ENCODE measurements at places on chromosomes 1 and 21. TPM values are rescaled to one million over a fixed set of nuclear protein-coding genes. Genes with fewer than 3 reads are reported as not detected.

DNA sequence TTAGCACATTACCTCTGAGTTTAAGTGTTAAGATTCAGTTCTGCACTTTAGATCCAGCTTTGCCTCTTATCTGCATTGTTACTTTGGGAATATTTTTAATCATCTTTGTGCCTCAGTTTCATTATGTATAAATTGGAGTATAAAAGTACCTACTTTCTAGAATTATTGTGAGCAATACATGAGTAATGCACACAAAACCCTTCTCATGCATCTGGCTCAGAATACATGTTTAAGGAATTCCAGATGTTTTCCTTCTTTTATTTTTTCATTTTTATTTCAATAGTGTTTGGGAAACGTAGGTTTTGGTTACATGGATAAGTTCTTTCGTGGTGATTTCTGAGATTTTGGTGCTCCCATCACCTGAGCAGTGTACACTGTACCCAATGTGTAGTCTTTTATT lies 14.2 kb downstream of the C8A start:
- DNase-seq: no peak

- no peak for DNase-seq
Observed at GRCh38 chr21:22791376-22791775, 1793.2 kb downstream of the NCAM2 start.

DNA sequence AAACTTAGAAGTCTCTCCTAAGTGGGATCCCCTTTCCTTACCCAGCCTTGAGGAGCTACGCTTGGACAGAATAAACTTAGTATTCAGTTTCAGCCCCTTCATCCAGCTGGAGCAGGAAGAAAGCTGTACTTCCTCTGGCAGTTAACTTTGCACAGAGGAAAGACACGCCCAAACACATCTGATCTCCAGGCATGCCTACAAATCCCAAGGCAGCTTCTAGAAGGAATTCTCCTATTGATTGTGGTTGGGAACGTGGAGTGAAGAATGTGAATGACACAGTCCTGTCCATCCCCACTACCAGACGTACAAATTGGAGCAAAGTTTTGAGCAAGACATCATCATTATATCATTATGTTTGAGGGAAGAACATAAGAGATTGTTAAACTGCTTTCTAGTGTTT lies 6.6 kb upstream of the AK4 start:
- peak; percentile 16 for DNase-seq

- DNase-seq: no peak
Observed at GRCh38 chr1:1929639-1930545, 10.8 kb upstream of the TMEM52 start.

- DNase-seq: peak; percentile 39
Observed at GRCh38 chr1:11736746-11737639, 1.1 kb downstream of the AGTRAP start.

DNA sequence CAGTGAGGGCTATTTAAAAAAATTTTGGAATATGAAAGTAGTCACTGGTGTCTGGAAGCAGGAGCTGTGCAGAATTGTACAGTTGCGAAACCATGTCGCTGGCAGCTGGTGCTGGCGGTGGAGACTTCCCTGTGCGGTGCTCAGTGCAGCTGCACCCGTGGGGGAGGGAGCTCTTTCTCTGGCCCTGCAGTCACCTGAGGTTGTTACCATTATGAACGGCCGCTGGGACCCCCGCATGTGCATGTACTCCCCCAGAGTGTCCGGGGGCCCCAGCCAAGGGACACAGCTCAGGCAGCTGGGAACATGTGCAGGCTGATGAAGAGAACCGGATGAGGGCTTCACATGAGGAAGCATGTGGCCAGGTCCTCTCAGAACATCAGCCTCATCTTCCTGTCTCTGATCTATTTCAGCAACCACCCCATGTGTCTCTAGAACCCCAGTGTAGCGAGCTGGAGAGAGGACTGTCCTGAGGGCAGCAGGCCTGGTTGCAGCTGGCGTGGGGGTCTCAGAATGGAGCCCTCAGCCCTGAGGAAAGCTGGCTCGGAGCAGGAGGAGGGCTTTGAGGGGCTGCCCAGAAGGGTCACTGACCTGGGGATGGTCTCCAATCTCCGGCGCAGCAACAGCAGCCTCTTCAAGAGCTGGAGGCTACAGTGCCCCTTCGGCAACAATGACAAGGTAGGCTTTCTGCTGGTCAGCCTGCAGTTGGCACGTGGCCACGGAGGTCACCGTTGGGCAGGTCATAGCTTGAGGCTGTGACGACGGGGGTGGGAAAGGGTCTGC lies at the start of gene TRPM2:
Gene TRPM2, plus strand, starts transcription at position 431 of the 780 bp plus-strand sequence. Its CDS starts 80 bp downstream, at position 511.
- DNase-seq: no peak

- no peak for DNase-seq
Observed at GRCh38 chr1:230818367-230818766, 50.0 kb downstream of the C1orf198 start.

GRCh38 chr1:9841460-9841859 lies 17.7 kb upstream of the CLSTN1 start:
- no peak for DNase-seq

DNA sequence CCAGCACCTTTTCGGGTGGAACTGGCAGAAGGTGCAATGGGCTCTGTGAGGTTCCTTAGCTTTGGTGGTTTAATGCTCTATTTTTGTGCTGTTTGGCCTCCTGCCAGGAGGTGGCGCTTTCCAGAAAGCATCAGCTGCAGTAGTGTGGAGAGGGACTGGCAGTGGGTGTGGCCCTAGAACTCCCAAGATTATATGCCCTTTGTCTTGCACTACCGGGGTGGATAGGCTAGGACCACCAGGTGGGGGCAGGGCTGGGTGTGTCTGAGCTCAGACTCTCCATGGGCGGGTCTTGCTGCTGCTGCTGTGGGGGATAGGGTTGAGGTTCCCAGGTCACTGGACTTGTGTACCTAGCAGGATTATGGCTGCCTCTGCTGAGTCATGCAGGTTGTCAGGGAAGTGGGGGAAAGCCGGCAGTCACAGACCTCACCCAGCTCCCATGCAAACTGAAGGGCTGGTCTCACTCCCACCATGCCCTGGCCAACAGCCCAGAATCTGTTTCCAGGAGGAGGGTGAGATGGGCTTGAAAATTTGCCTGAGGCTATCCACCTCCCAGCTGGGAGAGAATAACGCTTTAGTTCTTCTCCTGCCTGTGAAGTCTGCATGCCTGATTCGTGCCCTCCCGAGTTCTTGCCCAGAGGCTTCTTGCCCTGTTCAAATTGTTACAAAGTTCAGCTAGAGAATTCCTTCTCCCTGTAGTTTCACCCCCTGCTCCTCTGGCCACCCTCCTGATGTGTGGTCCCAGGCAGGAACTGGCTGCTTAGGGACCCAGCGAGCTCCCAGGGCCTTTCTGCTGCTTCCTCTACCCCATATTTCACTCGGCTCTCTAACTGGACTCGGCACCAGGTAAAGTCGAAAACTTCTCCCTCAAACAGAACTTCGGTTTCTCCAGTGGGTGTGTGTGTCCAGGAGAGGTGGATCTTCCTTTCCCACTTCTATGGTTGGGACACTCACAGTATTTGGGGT lies 76.5 kb upstream of the BTG3 start:
- peak; percentile 50 for DNase-seq

GRCh38 chr1:208850442-208850841 lies 606.3 kb upstream of the PLXNA2 start:
- no peak for DNase-seq

DNA sequence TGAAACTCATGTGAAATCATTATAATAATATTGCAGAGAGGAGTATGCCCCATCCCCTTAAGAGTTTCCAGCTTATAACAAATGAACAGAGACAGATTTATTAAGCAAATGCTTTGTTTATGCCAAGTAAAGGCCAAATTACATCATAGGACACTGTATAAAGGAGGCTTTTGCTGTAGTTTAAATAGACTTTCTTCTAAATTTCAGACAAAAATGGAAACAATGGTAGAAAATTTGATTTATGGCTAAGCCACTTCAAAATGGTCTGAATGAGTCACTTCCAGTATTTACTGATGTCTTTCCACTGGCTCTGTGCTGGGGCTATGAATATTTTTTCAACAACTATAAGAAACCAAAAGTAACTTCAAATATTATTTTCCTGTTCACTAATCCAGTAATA lies 81.1 kb upstream of the ST6GALNAC5 start:
- DNase-seq: no peak

GRCh38 chr21:31448496-31448895 lies 104.4 kb upstream of the TIAM1 start:
- no peak for DNase-seq

- peak; percentile 39 for DNase-seq
Observed at GRCh38 chr1:67652800-67653199, 32.2 kb upstream of the GADD45A start.

- DNase-seq: no peak
Observed at GRCh38 chr1:76959556-76959955, 92.3 kb downstream of the ST6GALNAC5 start.

DNA sequence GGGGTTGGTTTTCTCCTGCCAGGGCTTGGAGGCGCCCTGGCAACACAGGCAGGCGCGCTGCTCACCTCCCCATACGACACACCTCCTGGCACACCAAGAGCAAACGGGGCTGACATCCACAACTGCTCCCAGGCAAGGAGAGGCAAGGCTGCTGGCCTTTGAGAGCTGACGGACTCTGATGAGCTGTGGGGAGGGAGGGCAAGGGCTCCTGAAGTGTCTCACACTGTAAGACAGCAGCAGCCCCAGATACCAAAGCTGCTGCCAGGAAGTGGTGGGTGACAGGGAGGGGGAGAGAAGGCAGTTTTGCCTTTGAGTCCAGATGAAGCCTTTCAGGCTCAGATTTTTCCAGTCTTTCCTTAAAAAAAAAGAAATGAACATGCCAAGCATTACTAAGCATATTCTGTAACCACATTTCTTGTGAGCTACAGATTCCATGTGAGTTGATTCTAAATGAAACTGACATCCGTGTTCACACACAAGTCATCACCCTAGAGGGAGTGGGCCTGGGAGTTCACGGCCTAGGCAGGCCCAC lies 24.3 kb downstream of the PGBD5 start:
- DNase-seq: peak; percentile 46

DNA sequence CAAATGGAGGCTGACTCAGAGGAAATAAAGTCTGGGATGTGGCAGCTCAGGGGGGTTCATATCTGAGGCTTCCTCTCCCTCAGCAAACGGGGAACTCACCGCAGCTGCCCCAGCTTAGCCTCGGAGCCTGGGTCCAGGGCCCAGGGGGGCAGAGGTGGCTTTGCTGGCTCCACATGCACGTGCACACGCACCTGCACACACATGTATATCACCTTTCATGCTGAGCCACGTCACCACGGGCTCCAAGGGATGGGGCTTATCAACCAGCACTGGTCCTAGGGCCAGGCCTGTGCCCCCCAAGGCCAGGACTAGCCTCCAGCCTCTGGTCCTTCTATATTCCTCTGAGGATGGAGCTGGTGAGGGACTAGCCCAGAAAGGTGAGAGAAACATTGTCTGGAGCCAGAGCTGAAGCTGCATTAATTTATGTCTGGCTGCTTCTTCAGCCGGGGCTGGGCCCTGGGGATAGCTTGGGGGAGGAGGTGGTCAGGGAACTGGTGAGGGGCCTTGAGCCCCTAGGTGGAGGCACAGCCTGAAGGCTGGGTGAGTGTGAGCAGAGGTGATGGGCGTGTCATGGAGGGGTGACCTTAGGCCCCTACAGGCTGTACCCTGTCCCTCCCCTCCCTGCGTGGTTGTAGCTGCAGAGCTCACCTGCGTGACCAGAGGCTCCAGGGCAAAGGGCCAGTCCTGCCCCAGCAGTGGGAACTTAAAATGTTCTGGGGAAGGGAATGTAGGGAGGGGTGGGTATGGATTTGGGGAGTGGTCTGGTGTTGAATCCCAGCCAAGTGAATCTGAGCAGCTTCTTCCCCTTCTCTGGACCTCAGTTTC lies 520.8 kb downstream of the PTPRU start:
- DNase-seq: no peak

DNA sequence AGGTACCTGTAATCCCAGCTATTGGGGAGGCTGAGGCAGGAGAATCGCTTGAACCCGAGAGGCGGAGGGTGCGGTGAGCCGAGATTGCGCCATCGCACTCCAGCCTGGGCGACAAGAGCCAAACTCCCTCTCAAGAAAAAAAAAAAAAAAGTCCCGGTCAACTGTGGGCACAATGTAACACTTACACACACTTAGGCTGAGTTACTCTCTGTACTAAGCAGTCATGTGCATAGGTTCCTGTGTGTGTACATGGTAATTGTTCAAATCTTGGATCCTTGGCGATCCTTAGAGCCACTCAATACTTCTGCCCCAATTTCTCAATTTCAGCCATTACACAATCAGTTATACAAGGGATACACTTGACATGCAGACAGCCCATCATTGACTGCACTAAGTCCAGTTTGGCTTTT lies 11.6 kb downstream of the SDCCAG8 start:
- no peak for DNase-seq

- no peak for DNase-seq
Observed at GRCh38 chr1:16614361-16615252, 1.2 kb upstream of the NBPF1 start.

DNA sequence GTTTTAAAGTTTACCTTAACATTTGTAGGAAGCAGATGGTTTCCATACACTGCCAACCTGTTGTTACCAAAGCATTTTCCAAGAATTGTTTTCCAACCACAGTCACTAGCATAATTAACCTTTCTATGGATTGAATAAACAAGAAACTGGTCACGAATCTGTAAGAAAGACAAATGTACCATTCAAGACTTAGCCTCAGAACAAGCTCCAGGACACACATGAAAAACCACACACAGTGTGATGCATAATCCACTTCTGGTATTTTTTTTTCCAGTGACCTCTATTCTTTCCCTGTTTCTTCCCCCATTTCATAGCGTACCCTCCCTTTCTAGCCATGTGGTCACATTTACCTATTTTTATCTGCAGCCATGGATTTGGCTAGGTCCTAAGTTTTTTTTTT lies 29.6 kb upstream of the C1orf87 start:
- no peak for DNase-seq

GRCh38 chr1:234768569-234769283 lies 158.7 kb upstream of the IRF2BP2 start:
- no peak for DNase-seq

GRCh38 chr1:50724626-50725286 lies 235.3 kb downstream of the FAF1 start:
- no peak for DNase-seq

GRCh38 chr1:185561629-185562028 lies 172.6 kb upstream of the HMCN1 start:
- peak; percentile 58 for DNase-seq

GRCh38 chr1:172373864-172374263 lies 46.6 kb upstream of the C1orf105 start:
- no peak for DNase-seq

DNA sequence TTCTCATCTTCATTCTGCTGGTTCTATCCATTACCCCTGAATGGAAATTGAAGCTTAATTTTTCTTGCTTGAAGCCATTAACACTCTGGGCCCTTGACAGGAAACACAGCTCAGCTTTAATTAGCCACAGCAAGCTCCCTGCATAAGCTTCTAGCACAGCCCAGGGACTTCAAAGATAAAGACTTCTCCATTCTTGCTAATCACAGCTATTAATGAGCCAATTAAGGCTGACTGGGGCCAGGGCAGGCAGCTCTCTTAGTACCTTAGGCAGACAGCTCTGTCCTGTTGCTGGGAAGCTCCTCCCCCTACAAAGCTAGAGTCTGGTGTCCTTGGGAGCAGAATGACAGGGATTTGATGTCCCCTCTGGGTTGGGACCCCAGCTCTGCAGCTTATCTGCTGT lies 27.9 kb upstream of the TRABD2B start:
- DNase-seq: no peak

The OR10J1 gene
- polyA plus RNA-seq: not detected

The LCE1A gene
- polyA plus RNA-seq: not detected

The IL19 gene
- not detected for polyA plus RNA-seq

The CSF3R gene
- not detected for polyA plus RNA-seq

The KAZN gene
- 4.3 TPM for polyA plus RNA-seq

The IL6R gene
- polyA plus RNA-seq: 3.2 TPM

The LGR6 gene
- not detected for polyA plus RNA-seq

The CNKSR1 gene
- 0.23 TPM for polyA plus RNA-seq

Measured in BJ (cell line).